ENCODE measurements at places on chromosomes 13 and 19.
A peak's percentile ranks its signal among the peaks of the same experiment; 100 is the strongest.

DNA sequence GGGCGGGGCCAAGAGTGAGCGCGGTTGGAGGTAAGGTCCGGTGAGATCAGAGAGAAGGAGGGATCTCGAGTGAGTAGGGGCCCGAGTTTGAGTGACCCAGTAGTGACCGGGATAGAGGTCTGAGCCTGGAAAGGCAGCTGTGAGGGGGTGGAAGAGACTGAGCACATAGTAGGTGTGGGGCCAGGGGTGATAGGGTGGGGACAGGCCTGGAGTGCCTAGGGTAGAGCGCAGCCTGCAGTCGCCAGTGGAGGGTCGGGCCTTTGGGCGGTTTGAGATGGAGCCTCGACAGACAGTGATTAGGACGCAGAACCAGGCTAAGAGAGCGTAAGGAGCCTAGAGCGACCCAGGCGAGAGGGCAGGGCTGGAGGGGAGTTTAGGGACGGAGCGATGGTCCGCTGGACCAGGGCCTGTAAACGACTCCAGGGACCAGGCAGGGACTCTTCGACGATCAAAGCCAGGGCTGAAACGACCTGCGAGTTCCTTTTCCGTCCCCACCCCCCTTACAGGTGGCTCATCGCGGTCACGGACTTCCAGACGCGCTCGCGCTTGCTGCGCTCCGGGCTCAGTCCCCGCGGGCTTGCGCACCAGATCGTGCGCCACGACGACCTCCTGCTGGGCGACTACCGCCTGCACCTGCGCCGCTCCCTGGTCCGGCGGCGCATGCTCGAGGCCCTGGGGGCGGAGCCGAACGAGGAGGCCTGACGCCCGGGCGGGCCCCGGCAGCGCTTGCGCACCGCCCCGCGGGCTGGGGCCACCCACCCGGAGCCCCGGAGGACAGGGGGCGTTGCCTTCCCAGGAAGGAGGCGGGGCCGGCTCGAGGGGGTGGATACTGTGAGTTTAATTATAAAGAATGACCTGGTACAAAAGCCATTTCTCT is 9.4 kb downstream of the C19orf81 start:
- DNase-seq: peak; percentile 89

DNA sequence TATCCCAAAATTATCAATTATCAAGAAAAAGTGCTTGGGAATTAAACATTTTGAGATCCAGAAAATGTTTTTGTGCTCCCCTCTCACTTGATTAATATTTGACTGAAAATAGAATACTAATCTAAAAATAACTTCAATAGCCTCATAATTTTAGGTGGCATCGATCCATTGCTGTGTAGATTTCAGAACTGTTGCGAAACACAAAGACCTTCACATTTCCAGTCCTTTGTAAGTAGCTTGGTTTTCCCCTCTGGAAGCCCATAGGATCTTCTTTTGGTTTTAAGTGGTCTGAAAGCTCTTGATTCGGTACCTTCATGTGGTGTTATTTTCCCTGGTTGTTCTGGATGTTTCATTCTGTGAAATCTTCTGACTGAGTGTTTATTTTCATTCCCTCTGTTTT is 176.5 kb downstream of the NUFIP1 start:
- DNase-seq: no peak

- no peak for DNase-seq
These were observed 16.2 kb upstream of the MIR17HG start for GRCh38 chr13:91331047-91331915.

DNA sequence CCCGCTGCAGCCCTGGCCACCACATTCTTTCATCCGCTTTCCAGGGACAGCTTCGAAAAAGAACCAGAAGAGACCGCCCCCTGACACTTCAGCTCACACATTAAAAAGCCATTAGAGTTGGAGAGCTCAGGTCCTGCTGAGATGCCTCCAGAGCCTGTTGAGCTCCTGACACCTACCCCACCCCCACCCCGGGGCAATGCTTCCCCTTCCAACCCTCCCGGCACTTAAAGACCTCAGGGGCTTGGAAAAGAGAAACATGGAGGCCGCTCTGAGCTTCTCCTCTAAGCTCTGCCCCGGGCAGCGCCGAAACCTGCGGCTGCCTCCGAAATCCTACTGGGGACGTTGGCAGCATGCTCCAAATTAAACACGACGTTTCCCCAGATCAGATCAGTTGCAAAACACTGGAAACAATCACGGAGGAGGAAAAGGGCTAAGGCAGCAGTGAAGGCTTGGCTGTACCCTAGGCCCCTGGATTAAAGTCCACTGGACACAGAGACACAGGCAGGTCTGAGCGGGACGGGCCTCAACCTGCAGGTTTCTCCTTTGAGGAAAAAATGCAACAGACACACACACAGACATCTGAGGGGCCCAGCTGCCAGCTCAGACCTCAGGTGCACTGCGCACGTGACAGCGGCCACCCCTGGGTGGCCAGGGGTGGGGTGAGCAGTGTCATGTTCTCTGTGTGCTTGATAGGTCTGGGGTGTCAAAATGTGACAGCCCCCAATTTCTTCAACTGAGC is 9.6 kb downstream of the SH3GL1 start:
- DNase-seq: peak; percentile 37

DNA sequence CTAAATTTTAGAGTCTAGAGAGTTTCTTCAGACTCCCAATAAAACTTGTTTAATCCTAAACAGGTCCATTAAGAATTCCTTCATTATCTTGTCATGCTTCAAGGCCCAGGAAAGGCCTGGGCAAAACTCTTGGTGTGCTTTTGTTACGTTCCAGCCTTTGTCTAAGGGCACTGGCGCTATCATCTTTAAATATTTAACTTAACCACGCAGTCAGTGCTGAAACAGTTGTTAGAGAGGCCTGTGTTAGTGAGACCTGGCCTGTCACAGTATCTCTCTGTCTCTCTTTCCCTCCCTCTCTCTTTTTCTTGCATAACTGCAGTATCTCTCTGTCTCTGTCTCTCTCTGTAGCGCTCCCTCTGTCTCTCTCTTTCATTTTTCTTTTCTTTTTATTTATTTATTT is 8.2 kb upstream of the OR1M1 start:
- DNase-seq: no peak

DNA sequence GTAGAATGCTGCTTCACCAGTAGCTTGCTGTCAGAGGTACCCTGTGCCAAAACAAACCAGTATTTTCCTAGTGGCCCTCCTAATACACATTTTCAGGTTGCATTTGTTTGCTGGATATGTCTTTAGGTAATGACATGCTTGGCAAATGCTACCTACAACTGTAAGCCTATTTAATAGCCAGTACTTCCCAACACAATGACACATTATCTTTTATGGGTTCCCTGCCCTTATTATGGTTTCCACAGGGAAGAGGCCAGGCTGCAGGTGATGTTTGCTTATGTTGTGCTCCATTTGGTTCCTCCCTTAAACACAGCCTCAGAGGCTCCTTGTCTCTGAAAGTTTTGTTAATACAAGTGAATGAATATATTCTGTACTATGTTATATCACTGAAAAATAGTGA is 24.7 kb downstream of the FRY start:
- no peak for DNase-seq

DNA sequence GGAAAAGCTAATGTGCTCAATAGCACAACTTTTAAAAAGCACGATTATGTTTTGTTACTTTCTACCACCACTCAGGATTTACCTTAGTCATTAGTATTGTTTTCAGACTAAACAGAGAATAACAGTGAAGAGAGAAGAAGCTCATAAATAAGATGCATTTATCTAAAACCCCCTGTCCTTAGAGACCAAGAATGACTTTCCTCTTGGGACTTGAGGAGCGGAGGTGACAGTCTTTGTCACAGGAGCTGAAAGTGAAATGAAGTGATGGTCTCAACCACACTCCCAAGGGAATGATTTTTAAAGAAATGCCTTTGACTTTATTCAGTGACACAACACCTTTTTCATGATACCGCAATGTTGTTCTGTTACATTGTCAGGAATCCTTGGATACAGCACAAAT is 190.6 kb upstream of the NBEA start:
- DNase-seq: no peak

DNA sequence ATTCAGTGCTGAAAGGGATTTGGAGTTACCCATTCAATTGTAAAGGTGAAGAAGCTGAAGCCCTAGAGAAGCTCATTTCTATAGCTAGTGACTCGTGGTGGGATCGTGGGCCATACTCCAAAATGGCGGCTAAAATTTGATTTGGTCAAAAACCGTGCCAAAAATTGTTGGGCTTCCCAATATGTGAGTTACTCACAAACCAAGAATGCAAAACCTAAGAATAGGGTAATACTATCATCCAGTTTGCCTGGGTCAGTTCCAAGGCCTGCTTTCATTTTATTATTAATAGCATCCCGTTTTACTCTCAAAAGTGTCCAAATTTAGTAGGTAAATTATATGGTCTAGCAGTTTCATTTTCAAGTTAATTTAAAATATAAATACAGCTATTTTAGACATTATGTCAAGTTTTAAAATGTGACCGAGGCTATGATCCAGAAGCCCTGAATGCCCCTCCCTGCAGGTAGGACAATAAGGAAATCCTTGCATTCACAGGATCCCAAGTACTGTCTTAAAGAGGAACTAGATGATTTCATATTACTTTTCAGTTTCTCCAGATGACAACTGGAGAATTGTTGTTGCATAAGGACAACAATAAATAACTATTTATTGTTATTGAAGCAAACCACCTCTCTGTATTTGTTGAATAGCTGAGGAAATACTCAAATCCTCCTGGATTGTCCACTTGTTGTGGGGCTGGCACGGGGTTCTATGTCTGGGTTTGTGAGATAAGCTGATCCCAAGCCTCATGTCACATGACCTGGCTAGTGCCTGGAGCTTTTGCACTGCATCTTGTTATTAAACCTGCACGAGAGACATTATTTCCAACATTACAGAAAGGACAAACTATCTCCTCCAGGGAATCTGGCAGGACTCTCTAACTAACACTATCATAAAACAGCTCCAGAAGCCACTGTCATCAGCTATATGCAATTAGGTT is 11.6 kb upstream of the RAP2A start:
- no peak for DNase-seq

- DNase-seq: no peak
These were observed 436.2 kb upstream of the SLITRK5 start for GRCh38 chr13:87234981-87235380.
